ENCODE measurements at places on chromosomes 1 and 21. TPM values are rescaled to one million over a fixed set of nuclear protein-coding genes. Genes with fewer than 3 reads are reported as not detected.

DNA sequence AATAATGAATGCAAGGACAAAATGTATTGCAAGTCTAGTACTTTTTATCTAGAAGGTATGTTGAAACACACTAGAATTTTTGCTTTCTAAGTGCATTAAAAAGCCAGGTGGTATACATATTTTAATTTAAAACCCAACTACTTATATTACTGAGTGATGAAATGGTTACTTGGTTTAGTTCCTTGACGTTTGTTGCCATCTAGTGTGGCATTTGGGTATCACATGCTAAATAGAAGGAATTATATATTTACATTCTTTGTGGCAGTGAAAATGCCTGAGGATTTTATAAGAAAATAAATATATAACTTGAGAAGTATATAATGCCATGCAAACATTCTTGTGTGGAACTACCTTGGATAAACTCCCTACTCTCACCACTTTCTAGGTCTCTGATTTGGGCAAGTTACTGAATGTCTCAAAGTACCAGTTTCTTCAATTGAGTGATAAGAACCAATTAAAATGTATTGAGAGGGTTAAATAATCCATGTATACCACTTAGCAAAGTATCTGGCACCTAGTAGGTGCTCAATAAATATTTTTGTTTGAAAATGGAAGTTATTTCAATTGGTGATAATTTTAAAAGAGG, 69.6 kb downstream of the SDCCAG8 start:
- DNase-seq, result no peak

DNA sequence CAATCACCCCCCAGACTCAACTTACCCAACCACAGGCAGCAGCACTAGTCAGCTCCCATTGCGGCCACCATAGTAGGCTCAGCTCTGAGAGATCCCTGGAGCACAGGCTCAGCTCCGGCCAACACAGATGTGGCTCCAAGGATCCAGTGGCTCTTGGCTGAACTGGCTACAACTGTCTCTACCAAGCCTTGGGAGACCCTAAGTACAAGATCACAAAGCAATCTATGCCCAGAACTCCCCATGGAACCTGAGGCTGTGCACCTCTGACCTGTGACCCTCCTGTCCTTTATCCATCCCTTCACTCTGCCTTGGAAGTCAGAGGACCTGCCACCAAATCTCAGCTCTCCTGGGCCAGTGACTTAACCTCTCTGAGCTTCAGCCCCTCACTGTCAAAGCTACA, 61.8 kb upstream of the GJB5 start:
- no peak for DNase-seq

- DNase-seq, result no peak
Measured at GRCh38 chr1:145877923-145878486, 7.7 kb downstream of the ANKRD35 start.

The APOBEC4 gene
- total RNA-seq, result 2.0 TPM

The OR2W3 gene
- total RNA-seq, result not detected

DNA sequence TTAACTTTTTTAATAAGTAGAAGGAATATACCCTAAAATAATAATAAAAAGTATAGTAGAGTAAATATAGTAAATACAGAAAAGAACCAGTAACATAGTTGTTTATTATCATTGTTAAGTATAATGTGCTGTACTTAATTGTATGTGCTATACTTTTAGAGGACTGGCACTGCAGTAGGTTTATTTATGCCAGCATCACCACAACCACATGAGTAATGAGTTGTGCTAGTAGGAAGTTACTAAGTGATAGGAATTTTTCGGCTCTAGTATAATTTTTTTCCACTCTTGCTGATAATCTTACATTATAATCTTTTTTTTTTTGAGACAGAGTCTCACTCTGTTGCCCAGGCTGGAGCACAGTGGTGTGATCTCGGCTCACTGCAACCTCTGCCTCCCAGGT, 71.6 kb downstream of the IVNS1ABP start:
- DNase-seq, result no peak

GRCh38 chr1:66050123-66050522, 257.4 kb downstream of the PDE4B start:
- DNase-seq, result no peak

The CERS2 gene
- 91.9 TPM for total RNA-seq

Data from ovary (tissue), 10 donors.